Vagina (tissue), 2 donors: ENCODE measurements at places on chromosomes 6 and 20.

DNA sequence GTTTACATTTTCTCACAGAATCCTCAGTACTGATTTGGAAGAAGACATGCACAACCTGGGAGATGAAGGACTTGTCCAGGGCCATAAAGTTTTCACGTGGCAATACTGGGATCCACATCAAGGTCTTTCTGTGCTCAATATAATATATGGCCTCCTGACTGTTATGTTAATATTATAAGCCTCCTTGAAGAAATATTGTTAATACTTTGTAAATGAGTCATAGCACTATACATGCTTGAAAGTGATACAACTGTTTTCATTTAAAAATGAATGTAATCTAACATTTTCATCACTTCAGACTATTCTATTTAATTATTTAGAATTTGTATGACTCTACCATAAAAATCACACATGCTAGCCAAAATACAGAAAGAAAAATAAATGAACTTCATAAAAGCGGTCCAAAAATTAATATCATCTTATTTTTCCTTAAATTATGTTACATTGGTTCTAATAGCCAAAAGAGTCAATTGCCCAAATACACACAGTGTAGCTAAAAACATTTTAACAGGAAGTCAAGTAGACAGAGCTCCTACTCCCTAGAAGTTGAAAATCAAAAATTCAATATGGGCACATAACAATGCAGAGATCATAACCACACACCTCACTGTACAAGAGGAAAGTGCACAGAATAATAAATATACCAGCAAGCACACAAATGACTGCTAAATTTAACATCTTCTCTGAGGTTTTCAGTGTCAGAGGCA is 188.0 kb upstream of the HDDC2 start:
- DNase-seq = no peak
- no peak overlapping the region for H3K4me3 ChIP-seq
- H3K27me3 ChIP-seq = no peaks in the 10 kb centered on the region
- H3K27ac ChIP-seq = no peak overlapping the region

DNA sequence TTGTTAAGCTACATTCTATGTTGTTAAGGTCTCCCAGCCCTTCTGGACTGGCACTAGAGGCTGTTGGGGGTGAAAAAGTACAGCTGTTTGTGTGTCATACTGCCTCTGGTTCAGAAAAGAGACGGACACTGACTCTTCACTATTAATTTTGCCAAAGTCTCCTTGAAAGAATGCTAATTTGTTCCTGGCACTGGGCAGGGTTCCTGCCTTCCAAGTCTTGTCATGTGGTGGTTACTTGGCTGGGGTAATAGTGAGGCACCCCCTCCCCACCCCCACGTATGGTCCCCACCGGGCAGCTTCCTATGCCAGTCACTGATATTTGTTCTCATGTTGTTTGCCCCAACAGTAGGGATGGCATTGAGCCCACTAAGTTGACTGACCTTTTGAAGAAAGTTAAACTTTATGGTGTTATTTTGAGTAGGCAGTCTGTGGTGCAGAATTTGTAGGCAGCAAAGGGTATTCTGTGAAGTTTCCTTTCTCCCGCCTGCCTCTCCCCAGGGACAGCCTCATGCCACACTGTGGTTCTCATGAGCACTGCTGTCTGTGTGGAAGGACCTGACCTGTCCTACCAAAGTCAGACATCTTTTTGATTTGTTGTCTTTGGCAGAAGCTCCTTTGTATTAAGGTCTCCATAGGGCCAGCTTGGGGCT is 8.7 kb downstream of the CDS2 start:
- H3K4me1 ChIP-seq = peaks cover 61% of the 10 kb centered on the region
- H3K4me3 ChIP-seq = no peak overlapping the region

DNA sequence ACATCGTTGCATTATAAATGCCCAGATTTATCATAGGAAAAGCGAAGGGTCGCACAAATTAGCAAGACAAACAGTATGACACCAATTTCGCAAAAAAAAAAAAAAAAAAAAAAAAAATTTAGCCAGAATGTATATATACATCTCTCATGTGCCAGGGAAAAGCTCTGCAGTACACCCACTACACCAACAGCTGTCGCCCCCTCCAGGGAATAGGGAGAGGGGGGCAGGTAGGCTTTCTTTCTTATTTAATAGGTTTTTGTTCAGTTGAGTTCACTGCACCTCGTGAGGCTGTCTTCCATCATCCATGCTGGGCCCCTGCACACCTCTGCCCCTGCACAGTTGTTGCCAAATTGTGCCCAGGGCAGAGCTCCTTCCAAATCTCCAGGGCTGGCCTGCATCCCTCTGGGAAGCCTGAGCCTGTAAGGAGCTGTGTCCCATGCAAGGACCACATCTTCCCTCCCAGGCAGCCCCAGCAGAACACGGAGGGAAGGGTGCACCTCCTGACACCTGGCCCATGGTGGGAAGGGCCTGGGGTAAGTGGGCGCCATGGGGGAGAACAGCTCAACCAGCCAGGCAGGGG is 85.4 kb downstream of the NINL start:
- no peaks in the 10 kb centered on the region for H3K36me3 ChIP-seq
- H3K27ac ChIP-seq = no peak overlapping the region
- no peaks in the 10 kb centered on the region for H3K4me1 ChIP-seq
- no peaks in the 10 kb centered on the region for H3K27me3 ChIP-seq

- H3K27me3 ChIP-seq = no peaks in the 10 kb centered on the region
- no peak for DNase-seq
These were observed 1.6 kb downstream of the KIAA0408 start for GRCh38 chr6:127457456-127458064.

- H3K4me1 ChIP-seq = no peaks in the 10 kb centered on the region
- H3K4me3 ChIP-seq = no peak overlapping the region
- H3K27ac ChIP-seq = no peak overlapping the region
- no peak for DNase-seq
These were observed 353.7 kb downstream of the GRIK2 start for GRCh38 chr6:101747160-101747559.

- peak overlapping the region; percentile 92 for H3K27ac ChIP-seq
- DNase-seq = no peak
- H3K27me3 ChIP-seq = no peaks in the 10 kb centered on the region
- no peaks in the 10 kb centered on the region for H3K36me3 ChIP-seq
- no peak overlapping the region for H3K4me3 ChIP-seq
These were observed 6.0 kb downstream of the CCN5 start for GRCh38 chr20:44720997-44721784.

DNA sequence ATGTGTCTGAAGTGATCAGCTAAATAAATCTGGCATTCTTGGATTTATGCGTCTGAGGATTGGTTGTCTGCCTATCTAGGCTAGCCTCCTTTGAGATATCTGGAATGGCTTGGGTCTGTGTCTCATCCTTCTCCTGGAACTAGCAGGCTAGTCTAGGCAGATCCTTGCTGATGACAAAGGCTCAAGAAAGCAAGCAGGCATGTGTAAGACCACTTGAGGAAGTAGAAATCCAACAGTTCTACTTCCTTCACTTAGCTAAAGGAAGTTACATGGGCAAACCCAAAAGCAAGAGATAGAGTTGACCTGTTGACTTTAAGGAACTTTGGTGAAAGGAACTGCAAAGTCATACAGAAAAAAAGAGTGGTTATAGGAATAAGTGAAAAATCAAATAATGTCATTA is 672.6 kb downstream of the MAFB start:
- no peaks in the 10 kb centered on the region for H3K4me1 ChIP-seq
- no peak overlapping the region for H3K4me3 ChIP-seq
- no peak overlapping the region for H3K27ac ChIP-seq
- no peak for DNase-seq
- no peaks in the 10 kb centered on the region for H3K27me3 ChIP-seq
- H3K36me3 ChIP-seq = no peaks in the 10 kb centered on the region

GRCh38 chr20:46013322-46013828 is 4.7 kb downstream of the MMP9 start:
- peaks cover 19% of the 10 kb centered on the region for H3K27me3 ChIP-seq
- H3K27ac ChIP-seq = no peak overlapping the region
- H3K4me1 ChIP-seq = peaks cover 14% of the 10 kb centered on the region
- no peak overlapping the region for H3K4me3 ChIP-seq
- no peak for DNase-seq

GRCh38 chr6:133408132-133408531 is 167.0 kb downstream of the EYA4 start:
- no peaks in the 10 kb centered on the region for H3K36me3 ChIP-seq
- no peaks in the 10 kb centered on the region for H3K4me1 ChIP-seq
- H3K4me3 ChIP-seq = no peak overlapping the region
- no peak for DNase-seq
- H3K27ac ChIP-seq = no peak overlapping the region
